Osteocyte (in vitro differentiated cells): ENCODE measurements at places on chromosomes 5 and 9.

- DNase-seq: no peak
Measured at GRCh38 chr5:106368021-106368420, 1302.7 kb downstream of the EFNA5 start.

- peak; percentile 46 for DNase-seq
Measured at GRCh38 chr9:91945277-91946085, 4.5 kb downstream of the ROR2 start.

GRCh38 chr5:171961117-171961516 is 45.3 kb downstream of the FBXW11 start:
- DNase-seq: no peak

- no peak for DNase-seq
Measured at GRCh38 chr5:56659971-56660370, 155.4 kb upstream of the MAP3K1 start.

DNA sequence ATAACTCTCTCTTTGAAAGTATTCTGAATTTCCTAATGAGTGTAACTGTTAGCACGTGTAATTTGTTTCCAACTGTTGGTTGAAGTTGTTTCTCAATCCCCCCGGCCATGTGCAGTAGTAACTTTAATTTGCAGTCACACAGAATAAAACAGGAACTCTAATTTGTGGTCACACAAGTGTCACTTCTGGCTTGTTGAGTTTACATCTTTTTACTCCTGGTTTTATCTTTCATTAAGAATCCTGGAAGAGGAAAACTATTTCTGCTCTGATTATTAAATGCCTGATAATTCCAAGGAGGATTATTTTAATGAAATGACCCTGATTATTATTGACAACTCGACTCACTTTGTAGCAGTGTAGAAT is 1.2 kb downstream of the SCAMP1 start:
- no peak for DNase-seq

DNA sequence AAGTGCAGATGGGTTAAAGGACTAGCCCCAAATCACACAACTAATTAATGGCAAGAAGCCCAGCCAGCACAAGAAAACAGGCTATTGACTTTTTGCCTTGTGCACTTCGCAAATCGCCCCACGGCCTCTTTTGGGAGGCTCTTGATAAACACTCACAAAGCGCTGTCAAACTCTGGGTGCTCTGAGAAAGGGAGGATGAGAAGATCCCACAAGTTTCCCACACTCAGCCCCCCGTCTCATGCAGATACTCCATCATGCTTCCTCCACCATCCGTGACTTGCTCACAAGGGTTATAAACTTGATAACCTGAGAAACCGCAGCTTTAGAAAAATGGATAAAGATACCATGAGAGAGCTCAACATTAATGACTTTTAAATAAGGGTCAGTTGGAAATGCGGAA is 219.7 kb downstream of the EBF1 start:
- no peak for DNase-seq

DNA sequence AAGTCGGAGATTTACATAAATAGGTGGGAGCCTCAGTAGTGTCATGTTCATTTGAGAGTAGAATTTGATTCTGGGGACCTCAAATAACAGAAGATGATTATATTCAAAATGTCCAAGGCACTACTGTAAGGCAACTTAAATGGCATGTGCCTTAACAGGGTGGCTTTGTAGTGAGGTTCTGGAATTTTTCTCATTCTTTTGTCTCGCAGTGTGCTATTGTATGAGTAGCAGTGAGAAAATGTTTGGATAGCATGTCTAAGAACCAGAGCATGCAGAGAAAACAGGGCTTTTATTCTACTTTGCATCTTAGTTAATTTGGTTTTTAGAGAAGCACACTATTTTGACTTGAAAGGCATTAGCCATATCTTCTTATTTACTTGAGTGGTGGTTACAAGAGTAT is 25.0 kb downstream of the MAST4 start:
- DNase-seq: no peak

DNA sequence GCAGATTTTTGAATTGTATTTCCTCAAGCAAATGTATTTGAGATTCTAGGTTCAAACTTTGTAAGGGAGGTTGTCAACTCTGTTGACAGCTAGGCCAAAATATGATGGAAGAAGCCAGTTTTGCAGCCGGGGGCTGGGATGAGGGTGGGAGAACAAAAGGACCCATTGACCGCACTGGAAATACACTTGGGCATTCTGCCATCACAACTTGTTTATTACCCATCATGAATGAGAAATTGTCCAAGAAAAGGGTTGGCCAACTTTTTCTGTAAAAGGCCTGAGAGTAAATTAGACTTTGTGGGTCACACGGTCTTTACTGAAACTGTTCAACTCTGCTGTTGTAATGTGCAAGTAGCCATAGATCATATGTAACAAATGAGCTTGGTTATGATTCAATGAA is 221.3 kb upstream of the KLF9 start:
- no peak for DNase-seq

DNA sequence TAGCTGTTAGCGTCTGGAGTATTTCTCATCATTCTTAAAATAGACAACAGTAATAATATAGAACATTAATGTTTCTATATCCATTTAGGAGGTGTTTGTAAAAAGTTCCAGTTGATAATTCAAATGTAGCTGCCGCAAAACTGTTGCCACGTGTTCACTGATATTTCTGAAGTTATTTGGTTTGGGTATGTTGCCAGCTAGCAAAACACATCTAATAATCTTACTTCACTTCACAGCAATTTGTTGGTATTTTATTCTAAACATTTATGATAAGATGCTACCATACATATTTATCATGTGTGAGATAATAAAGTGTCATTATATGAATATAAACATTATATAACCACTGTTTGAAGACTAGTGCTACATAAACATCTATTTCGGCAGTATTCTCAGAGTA is 101.6 kb downstream of the CDH12 start:
- DNase-seq: no peak

DNA sequence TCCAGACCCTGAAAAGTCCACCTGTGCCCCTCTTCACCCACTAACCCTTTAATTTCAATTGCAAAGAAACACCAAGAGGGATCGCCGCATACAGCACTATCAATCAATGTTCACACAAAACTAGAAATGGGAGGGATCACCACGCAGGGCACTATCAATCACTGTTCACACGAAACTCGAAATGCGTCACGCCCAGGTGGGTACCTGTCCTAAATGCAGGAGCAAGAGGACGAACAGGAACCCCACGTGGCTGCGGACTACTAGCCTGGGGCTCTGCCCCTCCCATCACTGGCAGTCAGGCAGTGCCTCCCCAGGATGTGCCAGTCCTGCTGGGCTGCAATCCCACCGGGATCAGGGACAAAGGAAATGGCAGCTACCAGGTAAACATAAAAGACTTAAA is 28.2 kb downstream of the RASGEF1C start:
- DNase-seq: peak; percentile 80

GRCh38 chr9:33374190-33374589 is 28.2 kb downstream of the AQP7 start:
- DNase-seq: no peak

DNA sequence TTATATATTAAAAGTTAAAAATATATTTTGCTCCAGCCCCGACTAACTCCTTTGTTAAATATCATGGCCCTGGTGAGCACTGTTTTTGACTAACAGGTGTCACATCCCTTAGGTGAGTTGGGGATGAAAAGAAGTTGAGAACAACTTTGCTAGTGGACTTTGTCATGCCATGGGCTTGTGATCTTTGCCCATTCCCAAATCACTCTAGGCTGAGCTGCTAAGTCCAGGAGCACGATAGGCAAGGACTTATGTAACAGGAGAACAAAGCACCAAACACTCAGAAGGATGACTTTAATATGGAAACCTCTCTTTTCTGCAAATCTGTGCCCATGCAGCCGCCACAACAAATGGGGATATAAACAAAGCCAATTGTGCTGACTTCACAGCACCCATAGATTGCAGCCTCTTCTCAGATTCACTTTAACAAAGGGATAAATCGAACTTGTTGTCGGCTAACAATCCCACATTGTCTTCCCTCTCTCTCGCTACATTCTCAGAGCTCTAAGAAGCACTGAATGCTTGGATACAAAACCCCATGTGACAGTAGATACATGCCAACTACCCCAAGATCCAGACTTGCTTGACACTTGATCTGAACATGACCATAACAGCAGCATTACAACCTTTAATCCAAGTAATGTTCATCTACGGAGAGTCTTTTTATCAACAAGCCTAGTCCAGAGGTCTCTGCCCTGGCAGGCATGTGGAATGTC is 86.8 kb upstream of the CD180 start:
- no peak for DNase-seq

- no peak for DNase-seq
Measured at GRCh38 chr5:35884773-35885172, 28.1 kb downstream of the IL7R start.

- no peak for DNase-seq
Measured at GRCh38 chr5:3056866-3057265, 305.4 kb upstream of the IRX2 start.

DNA sequence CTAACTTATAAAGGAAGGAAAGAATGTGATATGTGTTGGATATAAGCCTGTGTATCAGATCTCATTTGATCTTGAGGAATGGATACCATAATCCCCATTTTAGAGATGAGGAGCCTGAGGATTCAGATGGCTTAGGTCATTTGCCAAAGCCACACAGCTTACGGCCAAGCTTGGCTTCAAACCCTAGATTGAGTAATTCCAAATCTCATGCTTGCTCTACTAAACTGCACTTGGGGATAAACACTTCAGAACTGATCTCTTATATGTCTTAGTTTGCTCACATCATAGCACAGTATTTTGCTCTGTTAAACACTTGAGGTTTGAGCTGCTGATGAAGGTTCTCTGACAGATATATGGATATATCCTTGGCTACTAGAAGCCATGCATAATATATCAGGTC is 504.4 kb downstream of the NTRK2 start:
- DNase-seq: no peak

DNA sequence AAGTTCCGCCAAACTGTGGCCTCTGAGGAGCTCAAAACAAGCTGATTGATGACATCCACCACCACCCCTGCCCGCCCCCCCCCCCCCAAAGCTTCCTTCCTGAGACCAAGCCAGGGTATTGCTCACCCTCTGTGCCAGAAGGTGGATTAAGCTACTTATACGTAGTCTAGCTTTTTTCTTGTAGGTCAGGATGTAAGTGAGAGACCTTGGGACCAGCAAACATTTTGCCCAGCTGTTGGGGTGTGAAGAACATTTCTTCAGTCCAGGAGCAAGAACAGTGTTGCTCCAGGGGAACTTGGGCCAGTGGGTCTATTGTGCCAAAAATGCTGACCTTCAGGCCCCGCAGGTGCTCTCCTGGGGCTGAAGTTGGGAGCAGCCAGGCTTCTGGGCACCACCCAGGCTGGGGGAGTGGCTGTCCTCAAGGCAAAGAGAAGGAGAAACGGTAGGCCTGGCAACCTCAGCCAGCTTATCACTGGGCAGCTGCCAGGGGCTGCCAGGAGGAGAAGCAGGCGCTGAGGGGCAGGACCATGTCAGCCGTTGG is 18.0 kb downstream of the NEURL1B start:
- no peak for DNase-seq

GRCh38 chr5:132557478-132558172 is 848 bp downstream of the RAD50 start:
- DNase-seq: no peak

DNA sequence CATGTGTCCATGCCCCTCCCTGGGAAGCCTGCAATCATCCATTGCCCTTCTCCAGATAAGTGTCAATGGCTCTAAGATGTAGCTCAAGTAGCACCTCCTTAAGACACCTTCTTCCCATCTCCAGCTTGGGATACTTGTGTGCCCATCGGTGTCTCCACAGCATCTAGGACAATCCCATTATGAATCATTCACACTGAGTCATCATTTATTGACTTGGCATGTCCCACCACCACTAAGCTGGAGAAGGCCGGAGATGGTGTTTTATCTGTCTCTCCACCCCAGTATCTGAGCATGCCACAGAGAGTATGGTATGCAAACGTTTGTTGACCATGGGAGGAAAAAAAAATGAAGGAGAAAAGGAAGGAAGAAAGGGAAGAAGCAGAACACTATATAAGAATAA is 342.2 kb downstream of the TRIM32 start:
- no peak for DNase-seq
